Fibroblast of skin of left quadriceps (primary cell): ENCODE measurements at places on chromosomes 16 and 17.

DNA sequence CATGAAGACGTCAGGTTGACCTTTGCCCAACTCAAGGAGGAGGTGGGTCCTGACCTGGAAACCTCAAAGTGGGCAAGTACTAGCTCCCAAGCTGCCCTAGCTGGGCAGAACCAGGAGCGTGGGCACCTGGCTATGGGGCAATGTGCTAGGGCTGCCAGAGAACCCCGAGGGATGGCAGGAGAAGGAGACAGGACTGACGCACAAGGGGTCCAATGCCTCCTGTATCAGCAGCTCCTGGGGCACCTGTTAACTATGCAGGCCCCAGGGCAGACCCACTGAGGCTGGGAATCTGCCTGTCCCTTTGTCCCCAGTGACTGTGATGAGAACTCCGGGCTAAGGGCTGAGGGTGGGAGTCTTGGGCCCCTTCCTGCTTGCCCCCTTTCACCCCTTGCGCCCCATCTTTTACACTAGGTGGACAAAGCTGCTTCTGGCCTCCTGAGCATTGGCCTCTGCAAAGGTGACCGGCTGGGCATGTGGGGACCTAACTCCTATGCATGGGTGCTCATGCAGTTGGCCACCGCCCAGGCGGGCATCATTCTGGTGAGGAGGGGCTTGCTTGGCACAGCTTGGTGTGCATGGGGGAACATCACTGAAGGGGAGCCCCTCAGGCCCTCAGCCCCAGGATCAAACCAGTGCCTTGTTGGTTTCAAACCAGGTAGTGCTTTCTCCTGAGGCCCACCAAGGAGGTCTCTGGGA lies 7.7 kb downstream of the CHAD start:
- DNase-seq, result no peak

DNA sequence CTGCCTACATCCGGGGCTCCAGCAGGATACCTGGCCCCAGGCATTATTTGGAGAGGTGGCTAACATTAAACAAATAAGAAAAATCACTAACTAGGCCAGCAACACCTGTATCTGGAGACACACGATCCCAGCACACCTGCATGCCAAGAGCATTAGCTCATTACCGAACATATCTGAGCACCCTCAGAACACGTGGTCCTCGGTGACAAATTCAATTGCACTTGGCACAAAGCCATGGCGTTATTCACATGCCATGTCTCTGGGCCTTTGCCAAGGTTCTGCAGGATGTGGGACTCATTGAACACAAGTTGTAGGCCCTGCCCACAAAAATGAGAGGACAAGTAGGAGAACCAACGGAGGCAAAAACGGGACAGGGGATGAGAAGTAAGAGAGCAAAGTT lies 552.3 kb downstream of the TOX3 start:
- no peak for DNase-seq

GRCh38 chr16:27973678-27974077 lies 89.8 kb downstream of the GSG1L start:
- DNase-seq, result no peak

DNA sequence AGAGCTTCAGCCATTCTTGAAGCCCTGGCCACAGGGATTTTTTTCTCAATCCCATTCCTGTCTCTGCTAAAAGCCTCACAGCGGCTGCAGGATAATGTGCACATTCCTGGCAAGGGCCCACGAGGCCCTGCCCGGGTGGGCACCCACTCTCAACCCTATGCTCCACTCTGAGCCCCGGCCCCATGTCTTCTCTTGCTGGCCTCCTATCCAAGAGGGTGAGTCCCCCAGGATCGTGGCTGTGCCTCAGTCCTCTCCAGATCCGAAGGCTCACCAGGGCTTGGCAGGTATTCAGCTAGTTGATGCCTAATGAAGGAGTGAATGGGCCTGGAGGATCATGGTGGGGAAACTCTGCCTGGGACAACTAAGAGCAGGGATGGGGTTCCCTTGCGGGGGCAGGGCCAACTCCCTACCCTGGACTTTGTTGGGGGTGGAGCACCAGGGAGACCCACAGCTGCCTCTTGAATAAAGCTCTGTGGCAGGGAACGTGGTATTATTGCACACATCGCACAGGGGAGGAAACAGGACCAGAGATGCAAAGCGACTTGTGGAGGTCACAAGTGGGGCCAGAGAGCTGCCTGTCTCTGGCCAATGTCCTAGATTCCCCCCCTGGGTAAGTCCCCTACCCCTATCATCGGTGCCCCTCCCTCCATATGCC lies 5.4 kb downstream of the ARHGAP27 start:
- DNase-seq, result no peak

- no peak for DNase-seq
Observed at GRCh38 chr17:10610884-10611283, 46.2 kb downstream of the MYH3 start.
